ENCODE measurements at places on chromosomes 1 and 21.
A peak's percentile ranks its signal among the peaks of the same experiment; 100 is the strongest.

DNA sequence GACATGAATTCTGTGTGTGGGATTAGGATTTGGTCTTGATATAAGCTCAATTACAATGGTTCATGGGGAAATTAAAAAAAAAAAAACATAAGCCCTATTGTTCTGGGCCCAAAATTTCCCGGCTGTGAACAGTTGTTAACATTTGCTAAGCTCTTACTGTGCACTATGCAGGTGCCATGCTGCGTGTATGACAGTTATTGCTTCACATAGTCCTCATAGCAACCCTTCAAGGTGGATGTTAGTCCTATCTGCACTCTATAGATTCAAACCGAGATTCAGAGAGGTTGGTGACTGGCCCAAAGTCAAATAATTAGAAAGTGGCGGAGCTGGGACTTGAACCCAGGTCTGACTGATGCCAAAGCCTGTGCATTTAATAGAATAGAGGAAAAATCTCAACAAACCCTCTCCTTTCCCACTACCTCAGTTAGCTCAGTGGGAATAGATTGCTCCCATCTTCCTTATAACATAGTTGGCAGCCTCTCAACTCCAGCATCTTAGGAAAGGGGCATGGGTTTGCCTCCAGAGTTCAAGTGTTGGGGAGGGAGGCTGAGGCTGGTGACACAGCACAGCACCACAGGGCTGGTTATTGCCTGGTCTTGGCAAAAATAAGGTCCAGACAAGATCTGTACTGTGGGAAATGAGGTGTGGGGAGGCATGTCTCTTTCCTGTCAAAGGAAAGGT, 55.0 kb upstream of the GCLM start:
- no peak for DNase-seq

DNA sequence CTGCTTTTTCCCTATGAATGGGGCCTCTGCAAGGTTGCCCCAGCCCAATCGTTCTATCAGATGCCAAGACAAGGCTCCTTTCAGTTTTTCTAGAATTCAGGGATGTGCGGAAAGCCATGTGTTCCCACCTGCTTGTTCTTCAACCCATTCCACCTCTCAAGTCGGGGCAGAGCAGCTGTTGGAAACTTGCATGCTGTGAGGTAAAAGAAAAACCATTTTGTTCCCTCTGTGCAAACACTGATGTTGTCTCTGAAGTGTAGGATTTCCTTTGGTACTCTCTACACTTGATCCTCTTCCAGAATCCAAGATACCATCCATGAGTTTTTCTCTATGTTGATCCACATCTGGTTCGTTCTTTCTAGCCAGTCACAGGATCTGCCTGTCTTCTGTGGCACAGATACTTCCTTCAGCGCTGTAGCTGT, 7.3 kb downstream of the IER5 start:
- DNase-seq: no peak

GRCh38 chr1:153763365-153764225, 11.6 kb upstream of the SLC27A3 start:
- DNase-seq: no peak

- peak; percentile 69 for DNase-seq
These were observed 30.2 kb downstream of the LDLRAP1 start for GRCh38 chr1:25573591-25573930.

GRCh38 chr1:181100015-181100905, 11.8 kb downstream of the IER5 start:
- DNase-seq: no peak

DNA sequence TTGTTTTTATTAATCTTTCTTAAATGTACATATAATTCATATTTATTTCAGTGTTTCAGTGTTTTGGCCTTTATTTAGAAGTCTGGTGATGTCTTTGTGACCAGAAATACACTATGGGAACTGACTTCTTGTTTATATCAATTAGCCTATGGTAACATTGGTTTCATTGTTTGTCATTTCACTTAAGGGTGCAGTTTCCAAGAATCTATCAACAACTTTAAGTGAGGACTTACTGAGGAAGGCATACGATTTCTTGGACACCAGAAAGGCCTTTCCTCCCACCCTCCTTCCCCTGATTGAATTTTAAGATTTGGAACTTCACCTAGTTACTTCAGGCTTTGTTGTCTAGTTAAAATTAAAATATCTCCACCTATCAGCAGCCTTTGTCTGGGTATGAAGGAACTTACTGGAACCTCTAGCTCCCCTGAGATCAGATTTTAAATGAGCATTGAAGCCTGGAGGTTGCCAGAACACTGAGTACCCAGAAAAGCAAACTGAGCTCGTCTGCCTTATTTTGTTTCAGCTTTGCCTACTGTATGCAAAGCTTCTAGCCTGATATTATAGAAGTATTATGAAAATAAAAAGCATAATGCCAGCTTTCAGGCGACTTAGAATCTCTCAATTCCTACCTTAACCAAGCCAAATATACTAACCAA, 34.2 kb downstream of the HLCS start:
- DNase-seq: no peak

- DNase-seq: no peak
These were observed 77.8 kb upstream of the TINAGL1 start for GRCh38 chr1:31498376-31499040.

DNA sequence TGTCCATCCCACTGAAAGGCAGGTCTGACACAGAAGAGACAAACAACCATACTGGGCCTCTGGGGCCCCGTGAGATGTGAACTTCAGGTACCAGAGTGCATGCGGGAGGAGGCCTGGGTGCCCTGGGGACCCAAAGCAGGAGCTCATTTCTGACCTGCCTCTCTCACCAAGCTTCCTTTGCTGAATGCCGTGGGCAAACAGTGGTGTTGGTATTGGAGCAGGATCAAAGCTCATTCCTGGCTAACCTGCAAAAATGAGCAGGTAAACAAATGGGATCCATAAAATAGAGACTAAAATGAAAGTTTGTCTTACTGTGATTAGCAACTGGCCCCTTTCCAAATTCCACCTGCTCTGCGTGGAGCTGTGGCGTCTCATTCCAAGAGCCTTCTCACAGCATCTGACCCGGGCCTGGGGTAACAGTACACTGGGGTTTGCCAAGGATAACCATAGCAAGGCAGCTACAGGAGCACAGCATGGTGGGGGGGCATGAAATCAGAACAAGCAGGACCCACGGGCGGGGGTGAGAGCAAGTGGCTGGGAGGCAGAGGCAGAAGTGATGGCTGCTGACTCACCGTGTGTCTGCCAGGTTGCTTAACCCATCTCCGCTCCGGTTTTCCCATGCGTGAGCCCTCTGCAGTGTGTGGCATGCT, 103.6 kb downstream of the KIF26B start:
- no peak for DNase-seq

GRCh38 chr21:34979383-34979782, 69.7 kb downstream of the RUNX1 start:
- no peak for DNase-seq

- no peak for DNase-seq
These were observed 27.4 kb downstream of the IFI44 start for GRCh38 chr1:78676993-78677392.

GRCh38 chr1:222976453-222976852, 161.6 kb downstream of the DISP1 start:
- no peak for DNase-seq

DNA sequence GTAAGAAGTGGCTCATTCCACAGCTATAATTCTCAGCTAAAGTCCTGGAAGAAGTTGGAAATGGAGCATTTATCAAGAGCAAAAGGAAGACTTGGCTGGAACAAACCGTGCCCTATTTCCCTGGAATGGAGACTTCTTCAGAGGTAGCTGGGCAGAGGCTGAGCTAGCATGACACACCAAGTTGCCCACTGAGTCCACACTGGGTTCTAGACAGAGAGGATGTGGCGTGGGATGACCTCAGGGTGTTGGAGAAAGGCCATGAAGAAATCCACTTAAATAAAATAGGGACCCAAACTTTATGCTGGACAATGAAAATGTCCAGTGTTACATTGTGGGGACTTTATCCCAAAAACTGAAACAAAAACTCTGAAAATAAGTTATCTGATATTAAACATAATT, 116.2 kb downstream of the KCNJ6 start:
- DNase-seq: no peak

- DNase-seq: no peak
These were observed 625.6 kb upstream of the PTBP2 start for GRCh38 chr1:96095849-96096612.

DNA sequence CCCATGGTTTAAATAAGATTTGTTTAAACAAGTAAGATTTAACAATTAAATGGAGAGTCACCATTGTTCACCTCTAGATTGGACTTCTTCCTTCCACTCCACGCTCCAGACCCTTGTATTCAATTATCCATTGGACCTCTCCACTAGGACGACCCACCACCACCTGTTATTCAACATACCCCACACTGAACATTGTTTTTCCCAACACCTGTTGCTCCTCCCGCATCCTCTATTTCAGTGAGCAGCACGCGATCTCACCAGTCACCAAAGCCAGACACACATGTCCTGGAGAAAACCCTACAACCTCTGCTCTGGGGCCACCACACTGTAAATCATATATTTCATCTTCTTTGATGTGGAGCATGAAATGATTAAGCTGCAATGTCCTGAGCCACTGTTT, 28.6 kb downstream of the ATP8B2 start:
- no peak for DNase-seq

DNA sequence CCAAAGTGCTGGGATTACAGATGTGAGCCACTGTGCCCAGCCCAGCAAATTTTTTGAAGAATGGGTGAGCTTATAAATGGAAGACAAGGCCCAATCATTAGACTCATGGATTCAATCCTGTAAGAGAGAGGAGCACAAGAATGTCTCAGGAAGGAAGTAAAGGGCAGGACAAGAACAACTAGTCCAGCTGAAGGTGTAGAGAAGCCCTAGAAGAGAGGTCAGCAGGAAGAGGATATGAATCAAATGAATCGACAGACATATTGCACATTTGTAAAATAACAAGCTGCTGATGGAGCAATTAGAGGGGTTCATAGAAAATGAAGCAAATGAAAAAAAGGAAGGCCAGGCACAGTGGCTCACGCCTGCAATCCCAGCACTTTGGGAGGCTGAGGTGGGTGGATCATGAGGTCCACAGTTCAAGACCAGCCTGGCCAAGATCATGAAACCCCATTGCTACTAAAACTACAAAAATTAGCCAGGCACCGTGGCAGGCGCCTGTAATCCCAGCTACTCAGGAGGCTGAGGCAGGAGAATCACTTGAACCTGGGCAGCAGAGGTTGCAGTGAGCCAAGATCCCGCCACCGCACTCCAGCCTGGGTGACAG, 74.9 kb downstream of the MIS18A start:
- no peak for DNase-seq

- no peak for DNase-seq
These were observed 42.4 kb downstream of the CNN3 start for GRCh38 chr1:94884507-94884906.

DNA sequence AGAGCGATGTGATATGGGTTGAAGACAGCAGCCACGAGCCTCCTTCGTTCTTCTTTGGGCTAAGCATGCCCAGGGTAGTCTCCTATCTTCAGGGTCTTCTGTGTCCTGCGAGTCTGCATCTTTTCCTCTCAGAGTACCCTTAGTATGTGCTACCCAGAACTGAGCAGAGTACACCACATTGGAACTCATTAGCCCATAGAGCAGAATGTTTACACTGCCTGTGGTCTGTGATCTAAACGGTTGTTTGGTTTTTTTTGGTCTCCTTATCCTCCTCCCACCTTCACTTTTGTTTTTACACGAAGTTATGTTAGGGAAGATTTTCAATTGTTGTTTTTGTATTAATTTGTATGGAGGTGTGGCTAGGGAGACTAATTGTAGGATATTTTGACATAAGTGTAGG, 126.4 kb downstream of the NEK7 start:
- DNase-seq: no peak

GRCh38 chr1:1543706-1544099, 3.3 kb upstream of the TMEM240 start:
- no peak for DNase-seq

DNA sequence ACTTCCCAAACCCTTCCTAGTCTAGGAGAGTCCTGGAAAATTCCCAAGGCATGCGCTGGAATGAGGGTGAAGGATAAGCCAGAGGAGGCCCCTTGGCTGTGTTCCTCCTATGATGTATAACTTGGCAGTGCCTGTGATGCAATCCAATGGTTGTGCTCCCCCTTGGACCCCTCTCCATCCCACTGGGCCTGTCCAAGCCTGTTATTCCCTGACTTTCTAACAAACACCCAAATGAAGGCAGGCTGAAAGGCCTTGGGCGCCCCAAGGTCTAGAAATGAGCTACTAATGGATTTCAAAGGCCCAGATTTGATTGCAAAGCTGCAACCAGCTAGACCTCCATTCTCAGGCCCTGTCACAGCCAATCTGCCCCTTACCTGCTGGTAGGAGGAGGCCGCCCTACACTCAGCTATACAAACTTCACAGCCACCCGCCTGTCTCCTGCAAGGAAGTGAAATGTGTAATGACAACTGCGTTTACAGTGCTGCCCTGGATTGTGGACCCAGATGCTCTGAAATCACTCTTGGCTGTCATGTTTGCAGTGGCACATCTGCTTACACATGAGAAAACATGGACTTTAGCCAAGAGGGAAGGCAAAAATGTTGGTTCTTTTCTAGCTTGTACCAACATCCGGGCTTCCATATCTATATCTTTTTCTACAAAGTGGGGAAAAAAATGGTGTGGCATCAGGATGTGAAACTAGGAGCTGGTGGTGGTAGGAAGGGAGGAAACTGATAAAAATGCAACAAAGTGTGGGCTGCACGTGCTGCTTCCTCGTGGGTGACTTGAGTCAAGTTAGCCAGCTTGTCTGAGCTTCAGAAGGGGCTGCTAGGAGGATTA, 130.4 kb downstream of the TRABD2B start:
- DNase-seq: no peak

DNA sequence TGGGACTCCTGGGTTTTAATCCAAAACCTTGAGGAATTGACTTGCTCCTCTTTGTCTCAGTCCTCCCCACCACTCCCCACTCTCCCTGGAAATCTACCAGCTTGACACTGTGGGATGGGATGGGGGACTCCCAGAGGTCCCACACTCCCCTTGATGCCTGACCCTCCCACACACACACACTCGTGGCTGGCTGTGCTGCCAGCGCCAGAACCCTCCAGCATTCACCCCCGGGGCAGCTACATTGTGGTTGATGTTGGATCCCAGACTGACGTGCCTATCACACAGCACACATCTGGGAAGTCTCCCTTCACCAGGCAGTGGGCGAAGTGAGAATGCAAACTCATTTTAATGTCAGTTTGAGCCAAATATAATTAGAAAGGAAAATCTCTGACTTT, 10.0 kb downstream of the KIRREL1 start:
- DNase-seq: no peak

DNA sequence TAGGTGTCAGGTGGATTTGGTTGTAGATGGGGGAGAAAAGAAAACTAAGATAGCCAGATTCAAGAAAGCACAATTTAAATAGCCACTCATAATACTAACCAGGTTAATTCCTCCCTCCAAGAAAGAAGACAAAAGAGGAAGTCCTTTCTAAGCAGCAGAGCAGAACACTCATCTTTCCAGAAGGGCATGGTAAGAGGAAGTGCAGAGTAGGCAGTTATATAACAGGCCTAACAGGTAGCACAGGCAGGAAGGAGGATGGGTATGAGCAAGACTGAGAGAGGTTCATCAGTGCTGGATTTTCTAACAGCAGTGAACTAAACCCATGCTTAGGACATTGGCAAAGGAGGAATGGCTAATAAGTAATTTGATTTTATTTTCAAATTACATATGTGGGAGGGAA, 517.5 kb downstream of the PLPP3 start:
- no peak for DNase-seq
